ENCODE measurements at places on chromosomes 2 and 18.

DNA sequence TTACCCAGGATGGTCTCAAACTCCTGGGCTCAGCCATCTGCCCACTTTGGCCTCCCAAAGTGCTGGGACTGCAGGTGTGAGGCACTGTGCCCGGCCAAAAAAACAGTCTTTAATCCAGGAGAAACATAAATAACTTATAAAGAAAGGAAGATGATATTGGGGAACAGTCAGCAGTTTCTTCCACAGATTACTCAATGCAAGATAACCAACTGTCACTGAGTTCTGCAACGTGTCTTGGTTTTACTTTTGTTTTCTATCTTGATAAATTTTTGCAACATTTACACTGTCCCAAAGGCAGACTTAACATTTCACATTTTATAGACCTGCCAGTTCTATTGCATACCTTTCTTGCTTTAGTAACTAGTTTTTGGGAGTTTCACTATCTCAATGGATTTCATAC, 71.1 kb downstream of the ANKRD44 start:
- no peaks in the 10 kb centered on the region for H3K36me3 ChIP-seq
- no peaks in the 10 kb centered on the region for H3K4me1 ChIP-seq
- no peak overlapping the region for H3K4me3 ChIP-seq
- no peaks in the 10 kb centered on the region for H3K27me3 ChIP-seq
- no peak for DNase-seq

DNA sequence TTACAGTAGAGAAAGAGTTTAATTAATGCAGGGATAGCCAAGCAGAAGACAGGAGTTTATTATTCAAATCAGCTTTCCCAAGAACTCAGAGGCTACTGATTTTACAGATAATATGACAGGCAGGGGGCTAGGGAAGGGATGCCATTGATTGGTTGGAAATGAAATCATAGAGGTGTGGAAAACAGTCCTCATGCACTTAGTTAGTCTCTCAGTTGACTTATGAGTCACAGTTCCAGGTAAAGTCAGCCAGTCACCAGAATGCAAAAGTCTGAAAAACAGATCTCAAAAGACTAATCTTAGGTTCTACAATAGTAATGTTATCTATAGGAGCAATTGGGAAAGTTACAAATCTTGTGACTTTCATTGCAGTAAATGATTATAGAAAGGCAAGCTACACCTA, 676.4 kb upstream of the CHAC2 start:
- no peaks in the 10 kb centered on the region for H3K36me3 ChIP-seq
- no peaks in the 10 kb centered on the region for H3K27me3 ChIP-seq
- H3K4me3 ChIP-seq, result no peak overlapping the region
- H3K27ac ChIP-seq, result no peak overlapping the region
- no peak for DNase-seq

DNA sequence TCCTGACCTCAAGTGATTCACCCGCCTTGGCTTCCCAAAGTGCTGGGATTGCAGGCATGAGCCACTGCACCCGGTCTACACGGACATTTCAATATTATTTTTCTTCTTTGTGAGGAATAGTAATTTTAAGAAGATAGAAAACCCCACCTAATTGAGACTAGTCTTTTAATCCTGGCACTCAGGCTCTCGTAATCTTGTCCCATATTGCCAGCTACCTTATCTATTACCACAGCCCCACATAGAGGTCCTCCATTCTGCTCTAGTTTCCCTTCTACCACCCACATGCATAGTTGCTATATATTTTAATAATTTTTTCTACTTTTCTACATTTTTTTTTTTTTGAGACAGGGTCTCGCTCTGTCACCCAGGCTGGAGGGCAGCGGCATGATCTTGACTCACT, 9.5 kb upstream of the USP14 start:
- no peaks in the 10 kb centered on the region for H3K27me3 ChIP-seq
- no peak overlapping the region for H3K4me3 ChIP-seq

GRCh38 chr2:237669283-237669627, 41.9 kb downstream of the LRRFIP1 start:
- H3K4me1 ChIP-seq, result no peaks in the 10 kb centered on the region
- DNase-seq, result no peak
- H3K27ac ChIP-seq, result peak overlapping the region; percentile 79
- no peaks in the 10 kb centered on the region for H3K27me3 ChIP-seq
- no peak overlapping the region for H3K4me3 ChIP-seq

- H3K4me1 ChIP-seq, result no peaks in the 10 kb centered on the region
- H3K27me3 ChIP-seq, result no peaks in the 10 kb centered on the region
- H3K27ac ChIP-seq, result no peak overlapping the region
- H3K36me3 ChIP-seq, result no peaks in the 10 kb centered on the region
Measured at GRCh38 chr2:155266583-155266982, 568.1 kb downstream of the KCNJ3 start.

- H3K27ac ChIP-seq, result no peak overlapping the region
- no peaks in the 10 kb centered on the region for H3K36me3 ChIP-seq
- H3K4me3 ChIP-seq, result no peak overlapping the region
- no peaks in the 10 kb centered on the region for H3K27me3 ChIP-seq
Measured at GRCh38 chr2:227115761-227116160, 48.2 kb downstream of the COL4A4 start.

DNA sequence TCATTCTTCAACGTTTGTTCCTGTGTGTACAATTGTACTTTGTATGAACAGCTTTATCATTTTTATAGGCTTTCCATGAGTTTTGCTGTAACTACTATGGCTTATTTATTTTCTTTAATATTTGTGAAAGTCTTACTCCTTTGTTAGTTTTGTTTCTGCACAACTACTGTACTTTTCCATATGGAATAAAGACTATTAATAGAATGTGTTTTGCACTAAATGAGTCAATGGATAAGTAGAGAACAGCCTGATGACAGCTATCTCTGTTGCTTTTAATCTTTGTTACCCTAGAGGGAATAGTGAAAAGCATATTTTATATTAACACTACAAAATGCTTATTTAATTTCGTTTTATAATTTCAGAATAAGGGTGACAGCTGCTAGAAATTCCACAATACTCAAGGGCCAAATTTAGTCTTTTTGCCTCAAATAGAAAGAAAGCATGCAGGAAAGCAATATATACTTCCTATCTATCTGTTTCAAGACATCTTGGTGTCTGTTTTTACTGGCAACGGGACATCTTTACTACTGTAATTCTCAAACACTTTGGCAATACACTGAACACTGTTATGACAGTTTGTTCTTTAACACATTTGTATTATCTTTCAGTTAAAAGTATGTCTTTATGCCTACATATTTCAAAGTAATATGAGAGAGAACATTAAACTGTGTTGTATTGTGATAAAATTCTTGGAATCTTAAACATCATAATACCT, 53.9 kb downstream of the WDSUB1 start:
- DNase-seq, result no peak
- no peaks in the 10 kb centered on the region for H3K27me3 ChIP-seq
- H3K4me3 ChIP-seq, result no peak overlapping the region
- H3K36me3 ChIP-seq, result no peaks in the 10 kb centered on the region

- no peak overlapping the region for H3K27ac ChIP-seq
- H3K4me1 ChIP-seq, result no peaks in the 10 kb centered on the region
- no peak for DNase-seq
- no peak overlapping the region for H3K4me3 ChIP-seq
- H3K36me3 ChIP-seq, result no peaks in the 10 kb centered on the region
- H3K27me3 ChIP-seq, result no peaks in the 10 kb centered on the region
Measured at GRCh38 chr2:198177040-198177439, 372.6 kb downstream of the PLCL1 start.

- no peaks in the 10 kb centered on the region for H3K27me3 ChIP-seq
- H3K4me3 ChIP-seq, result no peak overlapping the region
- H3K27ac ChIP-seq, result no peak overlapping the region
- no peaks in the 10 kb centered on the region for H3K36me3 ChIP-seq
Measured at GRCh38 chr2:16327326-16327725, 338.3 kb downstream of the CYRIA start.

DNA sequence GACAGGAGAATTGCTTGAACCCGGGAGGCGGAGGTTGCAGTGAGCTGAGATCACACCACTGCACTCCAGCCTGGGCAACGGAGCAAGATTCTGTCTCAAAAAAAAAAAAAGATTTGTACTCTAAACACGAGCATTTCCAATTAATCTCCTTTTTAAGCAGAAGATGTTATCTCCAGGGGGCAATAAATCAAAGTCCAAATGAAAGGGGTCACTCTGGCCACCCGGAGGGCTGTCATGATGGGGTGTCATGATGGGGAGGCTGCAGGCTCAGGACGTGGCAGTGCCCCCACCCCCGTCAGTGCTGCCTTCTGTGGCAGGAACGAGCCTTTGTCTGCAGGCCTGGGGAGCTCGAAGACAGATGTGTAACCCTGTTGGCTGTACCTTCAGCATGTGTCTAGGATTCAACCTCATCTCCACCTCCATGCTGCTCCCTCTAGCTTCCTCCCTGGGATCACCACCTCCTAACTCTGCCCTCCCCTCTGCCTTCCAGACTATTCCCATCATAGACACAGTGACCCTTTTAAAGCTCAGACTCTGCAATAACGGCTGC, 76.9 kb upstream of the YWHAQ start:
- no peak overlapping the region for H3K4me3 ChIP-seq
- H3K27me3 ChIP-seq, result no peaks in the 10 kb centered on the region
- no peak for DNase-seq

DNA sequence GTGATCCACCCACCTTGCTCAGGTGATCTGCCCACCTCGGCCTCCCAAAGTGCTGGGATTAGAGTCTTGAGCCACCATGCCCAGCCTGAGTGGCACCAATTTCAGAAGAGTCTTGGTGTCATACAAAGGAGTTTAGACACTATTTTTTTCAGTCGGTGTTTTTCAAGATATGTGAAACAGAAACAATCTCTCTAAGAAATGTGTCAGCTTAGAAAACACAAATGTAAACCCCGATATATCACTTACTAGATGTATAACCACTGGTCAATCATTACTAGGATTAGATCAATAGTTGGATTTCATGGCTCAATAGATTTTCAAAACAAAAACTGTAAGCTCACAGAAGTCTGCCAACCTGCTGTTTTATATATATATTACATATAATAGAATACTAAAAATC, 67.2 kb upstream of the FRZB start:
- H3K27me3 ChIP-seq, result no peaks in the 10 kb centered on the region
- H3K27ac ChIP-seq, result no peak overlapping the region
- H3K36me3 ChIP-seq, result no peaks in the 10 kb centered on the region

- no peaks in the 10 kb centered on the region for H3K4me1 ChIP-seq
- DNase-seq, result no peak
- H3K27ac ChIP-seq, result no peak overlapping the region
Measured at GRCh38 chr2:43136876-43137275, 89.5 kb downstream of the ZFP36L2 start.

DNA sequence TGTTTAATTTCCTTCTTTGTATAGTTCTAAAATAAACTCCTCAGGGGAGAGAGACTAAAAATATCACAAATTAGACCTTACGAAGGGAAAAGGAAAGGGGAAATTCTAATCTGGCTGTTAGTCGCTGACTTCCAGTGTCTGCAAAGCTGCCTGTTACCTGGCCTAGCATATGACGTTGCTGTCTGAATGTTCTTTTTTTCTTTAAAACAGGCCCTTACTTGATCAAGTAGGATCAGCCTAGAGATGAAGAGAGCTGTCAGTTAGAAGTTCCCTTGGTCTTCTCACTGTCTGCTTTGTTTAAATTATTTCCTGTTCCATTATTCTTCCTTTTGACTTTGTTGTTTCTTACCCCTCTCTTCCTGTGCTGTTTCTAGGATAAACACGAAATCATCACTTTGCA, 11.2 kb downstream of the NCK2 start:
- H3K27me3 ChIP-seq, result no peaks in the 10 kb centered on the region
- H3K4me3 ChIP-seq, result no peak overlapping the region
- peaks cover 3% of the 10 kb centered on the region for H3K4me1 ChIP-seq
- DNase-seq, result no peak
- H3K36me3 ChIP-seq, result no peaks in the 10 kb centered on the region

GRCh38 chr2:67399144-67399543, 2.0 kb downstream of the ETAA1 start:
- H3K36me3 ChIP-seq, result peaks cover 4% of the 10 kb centered on the region
- DNase-seq, result no peak
- H3K4me3 ChIP-seq, result no peak overlapping the region
- H3K27ac ChIP-seq, result no peak overlapping the region
- H3K27me3 ChIP-seq, result no peaks in the 10 kb centered on the region
- no peaks in the 10 kb centered on the region for H3K4me1 ChIP-seq

DNA sequence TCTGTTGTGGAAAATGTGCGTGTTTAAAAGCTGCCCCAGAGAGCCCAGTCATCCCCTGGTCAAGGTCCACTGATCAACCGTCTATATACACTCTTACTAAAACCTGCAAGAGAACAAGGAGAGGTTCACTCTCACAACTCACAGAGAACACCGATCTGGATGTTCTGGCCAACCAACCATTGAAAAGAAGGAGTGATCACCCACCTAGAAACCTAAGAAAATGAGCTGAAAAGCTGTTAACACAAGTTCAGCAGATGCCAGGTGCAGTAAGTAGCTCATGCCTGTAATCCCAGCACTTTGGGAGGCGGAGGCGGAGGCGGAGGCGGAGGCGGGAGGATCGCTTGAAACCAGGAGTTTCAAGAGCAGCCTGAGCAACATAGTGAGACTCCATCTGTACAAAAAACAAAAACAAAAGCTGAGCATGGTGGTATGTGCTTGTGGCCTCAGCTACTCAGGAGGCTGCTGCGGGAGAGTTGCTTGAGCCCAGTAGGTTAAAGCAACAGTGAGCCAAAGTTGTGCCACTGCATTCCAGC, 14.5 kb downstream of the ATG16L1 start:
- no peaks in the 10 kb centered on the region for H3K4me1 ChIP-seq
- H3K4me3 ChIP-seq, result no peak overlapping the region
- no peaks in the 10 kb centered on the region for H3K36me3 ChIP-seq
- DNase-seq, result no peak
- H3K27me3 ChIP-seq, result no peaks in the 10 kb centered on the region
- no peak overlapping the region for H3K27ac ChIP-seq

GRCh38 chr18:60929966-60930365, 403.3 kb upstream of the CDH20 start:
- DNase-seq, result no peak
- no peak overlapping the region for H3K27ac ChIP-seq
- no peaks in the 10 kb centered on the region for H3K27me3 ChIP-seq

GRCh38 chr2:24825883-24826772, 32.9 kb downstream of the CENPO start:
- no peak overlapping the region for H3K4me3 ChIP-seq
- no peaks in the 10 kb centered on the region for H3K36me3 ChIP-seq
- no peaks in the 10 kb centered on the region for H3K27me3 ChIP-seq
- no peak overlapping the region for H3K27ac ChIP-seq
- no peak for DNase-seq
- no peaks in the 10 kb centered on the region for H3K4me1 ChIP-seq

- no peak overlapping the region for H3K27ac ChIP-seq
- no peaks in the 10 kb centered on the region for H3K4me1 ChIP-seq
- no peaks in the 10 kb centered on the region for H3K27me3 ChIP-seq
- no peak for DNase-seq
- no peak overlapping the region for H3K4me3 ChIP-seq
- H3K36me3 ChIP-seq, result no peaks in the 10 kb centered on the region
Measured at GRCh38 chr2:223797811-223798721, 39.3 kb downstream of the AP1S3 start.

DNA sequence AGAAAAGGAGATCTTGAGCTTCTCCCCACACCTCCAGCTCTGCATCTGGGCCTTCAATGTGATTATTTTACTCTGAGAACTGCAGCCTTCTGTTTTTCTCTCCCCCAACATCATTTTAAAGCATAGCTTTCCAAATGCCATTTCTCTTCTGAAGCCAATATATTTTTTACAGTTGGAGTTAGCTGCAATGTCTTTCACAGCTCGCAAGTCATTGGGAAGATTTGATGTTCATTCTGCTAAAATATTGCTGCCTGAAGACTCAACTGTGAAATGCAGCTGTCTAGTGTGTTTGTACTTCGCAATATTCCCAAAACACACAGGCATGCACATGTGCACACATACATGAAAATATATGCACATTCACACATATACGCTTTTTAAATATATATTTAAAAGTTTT, 295.3 kb downstream of the LRRTM1 start:
- H3K4me3 ChIP-seq, result no peak overlapping the region
- H3K36me3 ChIP-seq, result no peaks in the 10 kb centered on the region
- H3K27ac ChIP-seq, result no peak overlapping the region
- DNase-seq, result no peak
